ENCODE measurements at places on chromosomes 7 and 10. TPM values are rescaled to one million over a fixed set of nuclear protein-coding genes. Genes with fewer than 3 reads are reported as not detected.

DNA sequence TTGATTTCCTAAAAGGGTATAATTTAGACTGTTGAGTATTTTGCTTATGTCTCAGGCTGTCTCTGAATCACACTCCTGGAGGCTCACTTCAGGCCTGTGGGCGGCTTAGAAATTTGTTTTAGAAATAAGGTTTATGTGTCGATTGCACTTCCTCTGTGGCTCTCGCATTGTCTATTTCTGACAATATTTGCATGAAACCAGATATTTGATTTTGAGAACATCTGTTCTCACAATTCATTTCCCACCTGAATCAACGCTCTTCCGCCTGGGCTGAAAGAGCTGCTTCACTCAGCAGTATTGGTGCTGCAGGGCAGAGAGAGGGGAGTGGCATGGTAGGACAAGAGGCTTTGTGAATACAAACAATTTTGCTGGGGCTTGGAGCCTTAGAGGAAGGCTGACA lies 262.0 kb downstream of the ADRA2A start:
- DNase-seq, result no peak

GRCh38 chr10:124181656-124182055 lies 88.3 kb upstream of the CHST15 start:
- no peak for DNase-seq

DNA sequence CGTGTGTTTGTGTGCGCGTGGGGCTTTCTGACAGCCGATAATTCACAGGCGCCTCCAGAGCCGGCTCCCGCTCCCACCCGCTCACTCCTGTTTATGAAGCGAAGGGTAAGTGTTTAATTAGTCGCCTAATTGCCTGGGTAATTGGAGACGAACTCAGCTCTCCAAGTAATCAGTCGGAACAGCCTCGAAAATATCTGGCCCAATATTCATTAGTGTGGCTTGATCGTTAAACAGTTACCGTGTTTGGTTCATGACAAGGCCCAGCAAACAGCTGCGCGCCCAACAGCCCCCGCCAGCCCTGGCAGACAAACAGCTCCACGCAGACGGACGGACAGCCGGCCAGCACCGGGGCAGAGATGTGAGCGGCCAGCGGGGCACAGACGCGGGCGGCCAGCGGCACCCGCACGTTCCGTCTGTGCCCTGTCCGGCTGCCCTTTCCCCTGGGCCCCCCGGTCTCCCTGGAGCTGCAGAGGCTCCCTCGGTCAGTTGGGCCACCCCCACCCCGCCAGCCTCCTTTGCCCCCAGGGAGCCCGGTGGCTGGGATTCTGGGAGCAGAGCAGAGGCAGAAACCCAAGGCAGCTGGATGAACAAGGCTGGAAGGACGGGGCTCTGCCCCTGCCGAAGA lies 98.2 kb downstream of the UNCX start:
- no peak for DNase-seq

DNA sequence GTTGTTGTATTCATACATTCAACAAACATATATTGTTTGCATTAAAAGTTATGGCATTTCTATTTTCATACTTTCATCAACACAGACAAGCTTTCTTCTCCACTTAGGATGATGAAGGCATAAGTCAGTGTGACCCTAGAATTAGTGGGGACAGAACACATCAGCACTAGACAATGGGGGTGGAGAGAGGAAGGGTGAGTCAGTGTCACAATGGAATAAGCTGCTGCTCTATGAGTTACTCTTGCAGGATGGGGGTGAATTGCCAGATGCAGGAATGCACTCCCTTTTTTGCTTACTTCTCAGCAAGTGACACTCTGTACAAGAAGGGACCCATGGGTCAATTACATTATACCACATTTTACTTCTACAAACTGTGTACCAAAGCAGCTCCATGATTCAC lies 74.0 kb downstream of the DGKI start:
- no peak for DNase-seq

DNA sequence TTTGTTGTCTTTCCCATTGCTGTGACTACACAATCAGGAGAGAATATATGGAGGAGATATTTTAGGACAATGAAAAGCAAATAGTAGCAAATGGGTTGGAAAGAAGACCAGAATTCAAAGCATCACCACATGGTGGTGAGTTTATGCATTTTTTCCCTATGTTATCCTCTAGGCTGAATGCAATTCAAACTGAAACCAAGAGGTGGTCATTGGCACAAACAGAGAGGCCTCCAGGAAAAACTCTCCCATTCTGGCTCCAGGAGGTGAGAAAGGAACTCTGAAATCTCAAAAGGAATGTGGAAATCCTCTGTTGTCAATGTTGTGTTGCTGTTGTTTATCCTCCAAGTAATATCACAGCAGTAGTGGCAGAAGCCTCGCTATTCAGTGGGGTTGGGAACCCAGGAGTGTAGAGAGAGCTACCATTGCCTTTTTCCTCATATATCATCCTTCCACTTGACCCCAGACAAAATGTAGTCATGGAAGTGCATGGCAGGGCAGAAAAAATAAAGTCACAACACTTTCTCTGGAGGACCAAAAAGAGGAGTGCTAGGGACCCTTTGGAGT lies 819.1 kb downstream of the GRID1 start:
- no peak for DNase-seq

DNA sequence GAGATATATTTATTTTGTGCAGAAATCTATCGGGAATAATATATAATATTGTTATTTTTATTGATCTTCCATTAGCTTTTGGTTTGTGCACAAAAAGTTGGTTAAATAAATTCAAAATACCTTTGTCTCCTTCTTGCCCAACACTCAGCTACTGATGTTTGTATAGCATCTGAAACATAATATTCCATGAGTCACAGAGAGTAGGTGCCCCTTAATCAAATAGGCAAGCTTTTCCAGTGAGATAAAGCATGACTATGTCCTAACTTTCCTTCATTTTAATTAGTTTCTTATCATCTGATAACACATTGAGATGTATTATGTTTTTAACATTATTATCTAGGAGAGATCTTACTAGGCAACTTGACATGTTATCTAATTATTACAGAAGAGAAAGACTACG lies 432.2 kb downstream of the KIF20B start:
- no peak for DNase-seq

DNA sequence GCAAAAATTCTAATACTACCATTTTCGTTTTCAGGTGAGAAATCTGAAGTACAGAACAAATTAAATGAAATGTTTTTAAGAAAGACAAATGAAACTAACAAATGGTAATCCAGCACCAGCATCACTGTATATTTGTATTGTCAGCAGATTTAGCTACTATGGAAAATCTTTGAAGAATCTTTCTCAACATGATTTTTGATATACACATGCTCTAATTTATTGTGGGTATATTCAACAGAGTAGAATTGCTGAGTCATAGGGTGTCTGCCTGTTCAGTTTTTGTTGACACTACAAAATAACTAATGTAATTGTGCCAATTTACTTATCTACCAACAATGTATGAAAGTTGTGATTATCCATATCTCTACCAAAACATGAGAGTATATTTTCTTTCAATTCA lies 437.6 kb downstream of the PCDH15 start:
- DNase-seq, result no peak

- no peak for DNase-seq
Measured at GRCh38 chr10:94027197-94027596, 33.5 kb downstream of the PLCE1 start.

Gene AKR1B15
- 3.1 TPM for total RNA-seq

Gene WNT8B
- total RNA-seq, result not detected

Gene LIPF
- not detected for total RNA-seq

All from mucosa of descending colon (tissue), 3 donors.